ENCODE measurements at places on chromosomes 5 and 9.

DNA sequence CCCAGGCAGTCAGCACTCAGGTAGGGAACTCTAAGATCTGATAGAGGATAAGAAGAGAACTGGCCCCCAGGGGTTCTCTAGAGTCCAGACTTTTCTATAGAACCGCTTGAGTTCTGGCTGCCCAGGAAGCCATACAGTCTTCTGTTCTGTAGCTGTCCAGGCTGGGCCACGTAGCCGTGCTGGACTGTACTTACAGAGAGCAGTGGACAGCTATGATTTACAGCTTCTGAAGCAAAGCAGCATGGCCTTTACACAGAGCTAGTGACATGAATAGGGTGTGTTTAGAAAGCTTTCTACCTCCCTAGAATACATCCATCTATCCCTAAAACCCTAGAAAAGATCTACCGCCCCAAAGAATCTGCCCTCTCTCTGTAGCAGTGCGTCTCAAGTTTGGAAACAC lies 57.2 kb downstream of the ACO1 start:
- DNase-seq: no peak

GRCh38 chr9:106753155-106753671 lies 109.8 kb upstream of the ZNF462 start:
- DNase-seq: no peak

DNA sequence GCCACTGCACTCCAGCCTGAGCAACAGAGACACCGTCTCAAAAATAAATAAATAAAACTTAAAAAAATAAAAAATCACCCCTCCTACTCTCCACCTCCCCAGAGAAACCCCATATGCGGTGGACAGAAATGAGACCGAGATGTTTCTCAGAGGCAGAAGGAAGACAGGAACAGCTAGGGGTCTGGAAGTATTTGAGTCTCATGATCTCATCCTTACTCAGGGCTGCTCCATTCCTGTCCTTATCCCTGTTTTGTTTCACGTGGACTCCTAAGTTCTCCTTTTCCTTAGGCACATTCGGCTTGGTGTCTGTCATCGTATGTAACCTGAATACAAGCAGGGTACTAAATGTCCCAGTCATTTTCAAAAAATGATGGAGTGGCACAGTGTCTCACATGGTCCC lies 76.1 kb downstream of the C9orf50 start:
- DNase-seq: no peak

DNA sequence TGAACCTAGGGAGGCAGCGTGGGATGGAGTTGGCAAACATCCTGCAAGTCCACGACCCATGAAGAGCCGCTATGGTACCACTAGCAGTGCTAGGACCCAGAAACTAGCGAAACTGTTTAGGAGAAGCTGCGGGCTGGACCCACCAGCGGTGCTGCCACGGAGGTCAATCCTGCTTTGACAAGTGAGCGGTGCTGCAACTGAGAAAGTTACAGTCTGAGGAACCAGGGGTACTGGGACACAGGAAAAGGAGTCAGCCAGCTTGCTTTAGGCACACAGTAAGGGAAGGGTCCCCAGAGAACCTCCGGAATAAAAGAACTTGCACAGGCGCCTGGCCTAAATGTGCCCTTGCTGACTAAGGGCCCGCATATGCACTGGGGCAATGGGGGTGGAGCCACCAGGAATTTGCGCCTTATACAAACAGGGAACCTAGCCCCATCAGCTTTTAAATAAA lies 23.6 kb upstream of the ANXA2R start:
- DNase-seq: no peak

DNA sequence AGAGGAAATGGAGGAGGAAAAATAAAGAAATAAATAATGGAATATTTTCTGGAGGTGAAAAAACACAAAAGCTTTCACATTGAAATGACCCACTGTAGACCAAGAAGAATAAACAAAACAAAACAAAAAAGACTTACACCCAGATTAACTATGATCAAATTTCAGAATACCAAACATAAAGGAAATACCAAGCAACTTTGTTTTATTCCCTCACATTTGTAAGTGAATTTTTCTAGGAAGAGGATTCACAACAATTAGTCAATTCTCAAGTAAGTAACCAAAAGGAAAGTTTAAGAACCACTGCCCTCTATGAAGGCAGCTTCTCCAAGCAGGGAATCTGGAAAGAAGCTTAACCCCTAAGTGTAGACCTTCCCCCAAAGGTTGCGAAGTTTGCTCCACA lies 29.6 kb upstream of the B4GALT1 start:
- no peak for DNase-seq

- DNase-seq: no peak
These were observed 125.3 kb downstream of the TMEM174 start for GRCh38 chr5:73298251-73298771.

DNA sequence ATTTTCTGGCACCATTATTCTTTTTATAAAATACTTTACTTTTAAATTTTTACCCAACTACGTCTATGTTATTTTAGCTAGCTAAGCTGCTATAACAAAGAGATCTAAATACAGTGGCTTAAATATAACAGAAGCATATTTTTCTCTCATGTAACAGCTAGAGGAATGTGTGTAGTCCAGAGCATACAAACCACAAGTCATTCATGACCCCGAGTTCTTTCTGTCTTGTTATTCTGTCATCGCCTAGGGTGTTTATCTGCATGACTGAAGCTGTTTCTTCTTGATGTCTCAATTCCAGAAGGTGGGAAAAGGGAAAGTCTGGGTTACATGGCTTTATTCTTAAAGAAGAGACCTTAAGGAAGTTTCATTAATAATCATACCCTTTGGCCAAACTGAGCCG lies 136.9 kb upstream of the RFX3 start:
- no peak for DNase-seq

DNA sequence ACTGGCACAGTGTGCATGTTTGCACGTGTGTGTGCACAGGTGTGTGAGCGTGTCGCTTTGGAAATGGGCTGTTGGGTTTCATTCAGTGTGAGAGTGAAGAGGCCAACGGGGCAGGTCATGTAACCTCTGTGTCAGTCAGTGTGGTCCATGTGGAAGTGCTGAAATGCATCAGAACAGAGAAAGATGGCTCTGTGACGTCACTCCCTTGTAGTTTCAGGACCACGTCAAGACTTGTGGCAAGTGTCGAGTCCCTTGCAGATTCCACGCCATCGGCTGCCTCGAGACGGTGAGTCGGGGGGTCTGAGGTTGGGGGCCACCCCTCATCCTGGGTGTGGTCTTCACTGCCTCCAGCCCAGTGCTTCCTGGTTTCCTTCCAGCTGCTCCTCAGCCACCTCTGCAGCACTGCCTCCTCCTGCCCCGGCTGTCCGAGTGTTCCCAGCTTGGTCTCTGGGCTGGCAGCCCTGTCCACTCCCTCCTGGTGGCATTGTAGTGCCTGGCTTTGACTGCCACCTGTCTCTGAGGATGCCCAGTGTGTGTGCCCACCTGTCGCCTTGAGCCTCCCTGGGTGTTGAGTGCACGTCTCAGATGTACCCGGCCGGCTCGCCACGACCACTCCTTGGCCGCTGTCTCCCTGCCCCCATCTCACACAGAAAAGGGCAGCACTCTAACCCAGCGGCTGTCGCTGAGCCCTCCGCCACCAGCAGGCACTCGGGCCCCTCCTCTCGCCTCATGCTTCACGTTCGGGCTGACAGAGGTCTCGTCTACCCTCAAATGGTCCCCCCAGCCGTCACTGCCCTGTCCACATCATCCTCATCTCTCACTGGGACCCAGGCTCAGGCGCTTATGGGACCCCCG lies 28.0 kb downstream of the FBXW5 start:
- no peak for DNase-seq

- DNase-seq: no peak
These were observed 1.3 kb downstream of the SDHA start for GRCh38 chr5:219460-219863.

- no peak for DNase-seq
These were observed 41.6 kb downstream of the KIAA1191 start for GRCh38 chr5:176319827-176320554.

DNA sequence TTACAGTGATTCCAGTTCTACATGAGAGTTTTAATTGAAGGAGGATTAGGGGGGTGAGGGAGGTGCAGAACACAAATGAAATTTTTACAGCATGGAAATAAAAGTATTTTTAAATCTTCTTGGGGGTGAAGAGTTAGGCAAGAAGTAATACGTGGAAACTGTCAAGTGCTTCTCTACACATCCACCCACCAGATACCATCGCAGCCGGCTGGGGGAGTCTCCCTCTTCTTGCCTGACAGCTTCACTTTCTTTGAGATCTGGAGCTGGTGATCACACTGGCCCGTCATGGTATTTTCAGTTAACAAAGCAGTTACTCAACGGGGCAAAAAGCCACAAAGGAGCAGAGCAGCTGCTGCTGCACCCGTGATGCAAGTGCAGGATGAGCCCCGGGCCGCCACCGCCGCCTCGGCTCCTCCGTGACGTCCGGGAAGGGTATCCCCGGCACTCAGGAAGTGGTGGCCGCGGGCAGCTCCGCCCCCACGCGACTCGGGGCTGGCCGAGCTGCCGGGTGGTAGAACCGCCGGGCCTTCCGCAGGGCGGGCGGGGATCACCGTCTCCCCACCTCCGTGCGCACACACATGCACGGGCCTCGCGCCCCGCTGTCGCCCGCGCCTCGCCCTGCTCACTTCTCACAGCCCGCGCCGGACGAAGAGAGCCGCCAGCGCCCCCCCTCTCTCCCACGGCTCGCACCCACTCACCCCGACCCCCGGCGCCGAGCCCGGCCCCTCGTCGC lies 2.4 kb upstream of the NR4A3 start:
- peak; percentile 57 for DNase-seq

GRCh38 chr5:146849694-146850303 lies 28.8 kb downstream of the PPP2R2B start:
- DNase-seq: no peak

DNA sequence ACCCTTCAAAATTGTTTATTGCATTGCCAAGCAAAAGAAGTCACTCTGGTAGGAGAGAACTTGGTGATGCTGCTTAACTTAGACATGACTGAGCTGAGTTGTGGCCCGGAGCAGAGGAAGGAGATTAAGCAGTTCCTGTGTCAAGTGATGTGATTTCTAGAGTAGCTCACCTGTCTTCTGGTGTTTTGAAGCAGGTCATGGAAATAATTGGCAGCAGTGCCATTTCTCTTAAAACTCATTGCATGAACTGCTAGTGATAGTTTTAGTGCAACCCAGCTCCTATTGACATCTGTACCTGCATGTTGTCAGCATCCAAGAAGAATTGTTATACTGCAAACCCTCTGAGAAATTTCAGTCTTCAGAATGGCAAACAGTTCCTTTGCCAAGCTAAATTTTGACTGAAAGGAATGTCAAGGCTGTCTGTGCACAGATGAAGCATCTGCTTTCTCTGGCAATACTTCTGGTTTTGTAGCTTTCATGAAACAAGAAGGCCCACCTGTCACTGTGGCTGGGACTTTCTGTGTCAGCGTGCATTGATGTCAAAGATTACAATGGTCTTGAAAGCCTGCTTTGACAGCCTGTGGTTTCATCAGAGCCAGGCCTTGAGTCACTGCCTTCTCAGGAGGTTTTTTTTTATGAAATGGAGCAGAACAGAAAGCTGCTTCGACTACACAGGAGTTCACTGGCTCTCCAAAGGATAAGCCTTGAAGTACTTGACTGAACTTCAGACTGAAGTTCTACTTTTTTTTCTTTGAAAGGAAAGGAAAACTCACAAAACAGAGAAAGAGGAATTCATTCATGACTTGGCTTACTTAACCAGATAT lies 90.6 kb downstream of the RALGPS1 start:
- no peak for DNase-seq

- DNase-seq: no peak
These were observed 104.4 kb downstream of the ACTL7B start for GRCh38 chr9:108751369-108751768.

DNA sequence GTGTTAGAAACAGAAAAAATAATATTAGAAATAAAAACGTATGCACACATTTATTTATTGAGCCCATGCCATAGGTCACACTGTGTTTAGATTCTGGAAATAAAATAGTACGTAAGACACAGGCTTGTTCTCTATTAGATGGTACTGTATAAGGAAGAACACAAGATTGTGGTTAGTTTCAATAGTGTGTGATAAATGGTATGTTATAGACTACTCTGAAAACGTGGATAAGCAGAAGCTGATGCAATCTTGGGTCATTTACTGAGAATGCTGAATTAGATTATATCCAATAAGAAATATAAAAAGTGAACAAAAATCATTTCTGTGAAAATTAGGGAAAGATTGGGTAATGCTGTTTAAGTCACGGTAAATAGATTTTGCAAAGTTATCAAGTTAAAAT lies 1456.4 kb upstream of the ACO1 start:
- no peak for DNase-seq

DNA sequence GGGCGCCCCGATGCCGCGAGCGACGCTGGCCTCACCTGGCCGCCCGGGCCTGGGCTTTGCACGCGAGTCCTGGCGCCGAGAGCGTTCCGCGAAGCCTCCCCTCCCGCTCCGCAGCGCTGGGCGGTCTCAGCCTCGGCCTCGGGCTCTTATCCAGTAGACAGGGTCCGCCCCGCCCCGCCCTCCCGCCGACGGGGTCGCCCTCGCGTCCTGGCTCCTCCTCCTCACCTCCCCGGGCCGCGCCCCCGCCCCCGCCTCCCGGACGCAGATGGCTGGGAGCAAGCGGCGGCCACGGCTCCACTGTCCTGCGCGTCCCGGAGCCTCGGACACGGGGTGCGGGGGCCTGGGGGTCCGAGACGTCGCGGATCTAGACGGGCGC lies at the start of gene SLC6A3:
TSS of gene SLC6A3 (minus strand) at position 128 of the 376 bp plus-strand sequence. CDS start 2,243 bp downstream, outside the sequence.
- DNase-seq: no peak

Measured in esophagus squamous epithelium (tissue), 5 donors.